ENCODE measurements at places on chromosomes 1 and 21.

DNA sequence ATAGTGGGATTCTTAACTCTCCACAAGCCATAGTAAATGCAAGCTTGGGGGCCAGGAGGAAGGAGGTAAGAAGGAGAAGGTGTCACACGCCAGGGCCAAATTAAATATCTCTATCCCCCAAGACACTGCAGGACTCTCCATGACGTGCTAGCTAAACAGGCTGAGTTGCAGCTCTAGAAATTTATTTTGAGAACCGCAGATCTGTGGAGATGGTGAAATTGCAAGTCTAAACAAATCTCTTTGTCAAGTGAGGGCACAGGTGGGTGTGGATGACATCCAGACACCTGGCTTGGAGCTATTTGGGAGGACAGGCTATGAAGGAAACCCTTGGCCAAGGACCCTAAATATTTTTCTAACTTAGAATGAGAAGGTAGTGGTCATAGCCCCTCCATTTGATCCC is 39.5 kb upstream of the USP1 start:
- no peak for DNase-seq

DNA sequence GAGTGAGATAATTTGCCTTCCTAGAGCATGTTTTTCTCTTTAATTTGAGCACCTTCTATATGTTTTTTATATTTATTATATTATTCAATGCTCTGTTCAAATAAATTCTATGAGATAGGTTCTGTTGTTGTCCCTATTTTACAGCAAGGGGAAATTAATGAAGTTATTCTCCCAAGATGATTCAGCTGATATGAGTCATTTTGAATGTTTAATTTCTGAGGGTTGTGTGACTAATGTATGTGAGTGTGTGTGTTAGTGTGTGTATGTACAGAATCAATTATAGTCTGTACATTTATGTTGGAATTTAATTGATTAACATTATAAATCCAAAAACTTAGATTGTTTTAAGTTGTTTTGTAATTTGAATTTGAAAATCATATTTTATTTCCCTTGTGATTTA is 1536.7 kb upstream of the B3GALT2 start:
- DNase-seq, result no peak

DNA sequence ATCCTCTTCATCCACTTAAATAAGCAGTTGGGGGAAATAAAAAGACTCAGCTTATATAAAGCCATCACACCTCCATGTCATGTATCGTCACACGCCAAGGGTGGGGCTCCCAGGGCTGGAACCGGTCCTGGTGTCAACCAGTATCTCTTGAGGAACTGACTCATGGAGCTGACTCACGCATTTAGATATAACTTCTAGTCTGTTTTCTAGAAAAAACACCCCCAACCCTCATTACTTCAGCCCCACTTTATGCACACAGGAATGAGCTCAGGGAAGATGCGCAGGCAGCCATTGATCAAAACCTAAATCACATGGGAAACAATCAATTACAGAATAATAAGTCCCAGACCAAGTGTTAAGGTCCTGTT is 6.9 kb upstream of the IL22RA1 start:
- peak; percentile 61 for DNase-seq

DNA sequence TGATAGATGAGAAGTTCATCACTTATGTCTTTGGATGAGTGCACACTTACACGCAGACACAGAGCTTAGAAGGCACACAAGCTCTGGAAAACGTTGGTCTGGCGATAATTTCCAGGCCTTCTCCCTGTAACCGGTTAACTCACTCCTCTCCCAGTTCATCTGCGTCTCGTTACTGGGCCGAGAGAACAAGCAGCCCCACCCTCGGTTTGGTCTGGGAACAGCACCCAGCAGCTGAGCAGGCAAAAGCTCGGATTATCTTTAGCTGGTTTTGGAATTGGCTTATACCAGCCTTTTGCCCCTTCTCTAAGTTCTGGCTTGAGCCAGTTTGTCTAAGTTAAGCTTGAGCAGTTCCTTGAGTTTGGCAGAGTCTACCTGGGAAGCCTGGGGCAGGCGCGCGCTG is 27.3 kb upstream of the COL6A1 start:
- DNase-seq, result no peak

DNA sequence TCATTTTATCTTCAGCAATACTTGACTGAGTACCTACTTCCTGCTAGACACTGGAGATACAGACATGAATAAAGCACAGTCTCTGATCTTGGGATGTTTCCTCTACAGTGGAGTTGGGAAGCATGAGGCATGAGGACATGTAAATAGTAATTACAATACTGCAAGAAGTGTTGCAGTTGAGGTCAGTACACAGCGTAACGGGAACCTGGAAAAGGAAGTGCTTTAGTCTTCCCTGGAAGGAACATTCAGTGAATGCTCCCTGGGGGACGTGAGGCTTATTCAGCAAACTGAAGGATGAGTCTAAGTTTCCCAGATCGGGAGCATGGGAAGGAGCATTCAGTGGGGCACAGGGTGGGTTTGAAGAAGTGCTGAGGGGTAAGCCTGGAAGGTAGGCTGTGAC is 112.4 kb downstream of the PIK3R3 start:
- no peak for DNase-seq

DNA sequence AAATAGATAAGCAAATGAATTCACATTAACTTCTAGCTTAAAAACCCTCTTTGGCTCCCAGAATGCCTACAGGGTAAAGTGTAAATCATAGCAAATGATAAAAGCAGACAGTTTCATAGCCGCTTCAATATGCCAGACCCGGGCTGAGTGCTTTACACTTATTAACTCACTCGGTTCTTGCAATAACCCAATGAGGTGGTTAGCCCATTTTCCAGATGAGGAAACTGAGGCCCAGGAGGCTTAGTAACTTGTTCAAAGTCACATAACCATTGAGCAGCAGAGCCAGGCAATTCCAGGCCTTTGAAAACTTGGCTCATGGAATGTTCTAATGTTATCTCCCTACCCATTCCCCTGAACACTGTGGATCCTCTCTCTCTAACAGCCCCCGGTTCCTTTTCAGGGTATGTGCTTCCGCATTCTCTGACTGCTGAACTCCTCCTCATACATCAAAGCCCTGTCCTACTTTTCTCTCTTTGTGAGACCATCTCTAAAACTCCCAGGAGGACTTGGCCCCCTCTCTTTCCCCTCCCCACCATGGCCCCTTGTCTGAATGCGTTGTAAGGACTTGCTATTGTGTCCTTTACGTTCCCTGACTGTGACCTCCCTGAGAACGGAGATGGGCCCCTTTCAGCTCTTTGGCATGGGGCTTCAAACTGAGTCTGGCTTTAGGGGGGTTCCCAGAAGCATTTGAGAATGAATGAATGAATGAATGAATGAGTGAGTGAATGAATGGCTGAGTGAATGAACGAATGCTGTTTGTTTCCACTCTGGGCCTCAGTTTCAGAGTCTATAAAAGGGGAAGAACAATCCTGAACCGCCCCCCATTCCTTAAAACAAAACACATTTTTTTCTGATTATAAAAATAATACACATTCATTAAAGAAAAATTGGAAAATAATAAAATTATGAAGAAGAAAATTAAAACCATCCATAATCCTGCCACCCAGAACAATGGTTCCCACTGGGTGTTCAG is 15.6 kb upstream of the RUNX3 start:
- DNase-seq, result no peak

DNA sequence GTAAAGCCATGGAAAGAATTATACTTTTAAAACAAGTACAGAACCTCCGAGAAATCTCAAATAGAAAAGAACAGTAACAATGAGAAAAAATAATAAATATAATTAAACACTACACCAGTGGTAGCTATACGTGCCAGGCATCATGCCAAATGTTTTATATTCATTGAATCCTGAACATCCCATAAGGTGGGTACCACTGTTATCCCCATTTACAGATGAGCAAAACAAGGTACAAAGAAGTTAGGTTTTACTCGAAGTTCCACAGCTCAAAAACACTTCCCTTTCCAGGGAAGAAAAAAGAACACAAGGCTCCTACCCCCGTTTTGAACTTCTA is 33.4 kb downstream of the JAK1 start:
- no peak for DNase-seq

DNA sequence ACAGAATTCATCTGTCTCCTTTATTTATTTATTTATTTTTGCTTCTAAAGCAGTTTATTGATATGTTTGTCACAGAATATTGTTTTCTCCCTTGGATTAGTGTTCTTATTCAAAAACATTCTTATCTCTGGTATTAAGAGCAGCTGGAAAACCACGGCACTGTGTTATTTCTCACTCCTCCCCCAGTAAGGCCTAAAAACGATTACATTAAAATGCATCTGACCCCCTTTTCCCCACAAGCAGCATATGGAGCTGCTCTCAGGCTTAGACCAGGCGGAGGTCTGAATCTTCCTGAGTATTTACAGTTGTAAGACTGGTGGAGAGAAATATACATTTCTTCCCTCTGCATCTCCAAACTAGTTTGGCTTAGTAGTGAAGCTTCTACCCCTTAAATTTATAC is 86.8 kb downstream of the HLX start:
- no peak for DNase-seq

GRCh38 chr1:77415579-77415978 is 133.8 kb downstream of the AK5 start:
- DNase-seq, result no peak

- DNase-seq, result no peak
Measured at GRCh38 chr1:246048693-246049092, 458.4 kb downstream of the SMYD3 start.

DNA sequence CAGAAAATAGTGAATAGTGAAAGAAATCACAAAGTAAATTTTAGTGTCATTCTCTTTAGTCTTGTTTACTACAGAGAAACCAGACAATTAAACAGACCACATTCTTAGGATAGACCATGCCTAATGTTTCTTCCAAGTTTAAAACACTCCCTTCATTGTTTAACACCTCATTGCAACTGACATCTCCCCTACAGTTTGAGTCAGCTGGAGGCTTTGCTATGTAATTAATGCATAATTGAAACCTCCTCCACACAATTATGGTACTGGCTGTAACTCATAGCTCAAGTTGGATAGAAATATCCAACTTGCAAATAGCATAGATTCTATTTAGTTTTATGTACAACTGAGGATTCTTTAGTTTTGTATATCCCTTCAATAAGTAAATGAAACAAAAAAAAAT is 35.2 kb upstream of the B3GALT2 start:
- peak; percentile 77 for DNase-seq

DNA sequence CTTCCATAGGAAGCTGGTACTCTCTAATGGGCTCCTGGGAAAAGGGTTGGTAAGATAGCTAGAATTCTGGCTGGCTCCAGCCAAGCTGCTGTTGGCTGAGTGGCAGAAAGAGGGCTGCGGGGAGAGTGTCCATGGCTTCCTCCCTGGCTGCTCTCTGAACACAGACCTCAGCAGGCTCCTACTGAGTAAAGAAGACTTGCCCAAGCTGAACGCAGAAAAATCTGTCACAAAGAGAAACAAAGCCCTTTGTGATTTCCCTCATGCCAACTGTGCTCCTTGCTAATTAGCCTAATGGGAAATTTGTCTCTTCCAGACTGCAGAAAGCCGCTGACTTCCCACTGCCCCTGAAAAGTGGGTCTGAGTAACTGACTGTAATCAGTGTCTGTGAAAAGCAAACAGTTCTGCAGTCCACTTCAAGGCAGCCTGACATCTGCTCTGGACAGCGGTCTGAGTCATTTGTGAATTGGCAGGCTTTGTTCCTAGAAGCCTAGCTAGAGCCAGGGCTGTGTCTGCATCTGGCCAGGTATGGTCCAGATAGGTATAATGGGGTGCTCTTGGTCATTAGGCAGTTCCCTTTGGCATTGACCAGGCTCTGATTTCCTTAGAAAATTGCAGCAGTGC is 282.8 kb downstream of the ZNF648 start:
- no peak for DNase-seq

DNA sequence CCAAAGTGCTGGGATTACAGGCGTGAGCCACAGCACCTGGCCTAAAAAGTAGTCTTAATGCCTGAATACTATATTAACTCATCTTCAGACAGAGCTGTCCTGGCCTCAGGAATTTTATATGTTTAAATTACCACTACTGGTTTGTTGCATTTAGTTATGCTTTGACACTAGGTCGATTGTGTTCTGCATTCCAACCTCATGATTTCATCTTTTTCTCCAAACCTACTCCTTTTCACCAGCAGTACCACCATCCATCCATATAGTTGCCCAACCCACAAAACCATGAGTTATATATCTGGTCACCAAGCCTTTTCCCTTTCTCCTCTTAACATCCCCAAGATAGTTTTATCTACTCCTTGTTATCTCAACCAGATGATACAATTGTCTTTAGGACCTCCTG is 22.6 kb downstream of the FMO5 start:
- peak; percentile 77 for DNase-seq

- DNase-seq, result no peak
Measured at GRCh38 chr1:37795340-37796125, 1.9 kb downstream of the MANEAL start.

GRCh38 chr1:20867062-20867461 is 80.0 kb upstream of the HP1BP3 start:
- no peak for DNase-seq

- DNase-seq, result no peak
Measured at GRCh38 chr1:169148472-169149252, 42.2 kb downstream of the ATP1B1 start.

DNA sequence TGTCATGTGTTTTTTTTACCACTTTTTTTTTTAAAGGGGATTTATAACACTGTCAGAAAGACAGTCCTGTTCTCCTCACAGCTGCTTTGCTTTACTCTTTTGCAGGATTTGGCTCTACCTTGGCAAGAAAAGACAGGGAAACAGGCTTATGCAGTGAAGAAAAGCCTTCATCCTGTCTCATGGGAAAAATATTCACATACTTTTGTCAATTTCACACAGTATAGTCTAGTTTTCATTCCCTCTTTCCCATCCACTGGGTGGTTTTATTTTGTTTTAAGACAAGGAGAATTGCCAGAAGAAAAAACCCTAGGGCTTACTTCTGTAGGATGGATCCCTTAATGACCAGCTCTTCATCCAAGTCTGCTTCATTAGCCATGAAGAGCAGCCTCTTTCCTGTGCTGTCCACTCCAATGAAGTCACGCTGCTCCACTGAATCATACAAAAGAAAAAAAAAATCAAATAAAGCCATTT is 60.0 kb downstream of the EIF2B3 start:
- no peak for DNase-seq

DNA sequence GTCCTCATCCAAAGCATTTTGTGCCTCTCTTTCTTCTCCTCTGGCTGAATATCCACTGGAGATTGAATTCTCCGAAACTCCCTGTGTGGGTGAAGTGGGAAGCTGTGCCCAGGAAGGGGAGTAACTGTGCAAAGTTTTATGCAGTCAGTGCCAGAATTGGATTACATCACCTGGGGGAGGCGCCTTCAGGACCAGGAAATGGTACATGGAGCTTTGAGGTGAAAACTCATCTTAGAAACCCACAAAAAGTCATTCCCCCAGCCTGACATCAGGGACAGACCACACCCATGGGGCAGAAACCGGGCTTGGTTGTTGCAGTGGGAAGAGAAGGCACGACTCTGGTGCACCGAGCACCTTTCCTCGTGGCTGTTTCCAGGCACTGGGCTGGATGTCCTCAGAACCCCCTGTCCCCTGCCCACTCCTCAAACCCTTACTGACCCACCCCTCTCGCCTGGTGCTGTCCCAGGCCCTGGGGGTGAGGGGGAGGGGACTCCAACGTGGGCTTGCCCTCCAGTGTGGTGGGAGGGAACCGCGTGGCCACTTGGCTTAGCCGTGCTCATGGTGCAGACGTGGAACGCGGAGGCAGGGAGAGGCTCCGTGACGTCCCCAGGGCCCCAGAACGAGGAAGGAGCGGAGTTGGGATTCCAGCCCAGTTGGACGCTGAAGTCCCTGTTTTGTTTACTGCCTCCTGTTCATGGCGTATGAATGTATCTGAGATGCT is 15.7 kb downstream of the TFF3 start:
- no peak for DNase-seq

Data from COLO829 (cell line).